NCI-H187 (cell line): ENCODE measurements at places on chromosomes 1 and 21.

GRCh38 chr1:55049914-55050278, 10.5 kb downstream of the PCSK9 start:
- no peak for DNase-seq

GRCh38 chr1:107863342-107863741, 101.6 kb downstream of the VAV3 start:
- DNase-seq = no peak

- peak; percentile 26 for DNase-seq
Measured at GRCh38 chr21:34900376-34900775, 148.7 kb downstream of the RUNX1 start.

DNA sequence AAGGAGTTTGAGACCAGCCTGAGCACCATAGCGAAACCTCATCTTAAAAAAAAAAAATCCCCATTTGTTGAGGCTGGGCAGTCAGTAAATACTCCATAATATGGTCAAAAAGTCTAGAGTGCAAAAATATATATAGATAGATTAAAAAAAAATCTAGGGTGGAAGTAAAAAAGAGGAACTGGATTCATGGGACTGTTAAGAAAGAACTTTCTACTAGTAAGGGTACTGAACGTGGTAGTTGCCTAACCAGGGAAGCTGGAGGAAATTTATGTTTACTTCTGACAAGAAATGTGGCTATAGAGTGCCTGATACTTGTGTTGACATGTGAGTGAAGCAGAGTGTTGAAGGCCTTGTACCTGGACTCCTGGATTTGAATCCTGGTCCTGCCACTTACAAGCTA, 265.9 kb upstream of the FAM78B start:
- no peak for DNase-seq

- no peak for DNase-seq
Measured at GRCh38 chr1:219304227-219305226, 130.8 kb downstream of the LYPLAL1 start.

- DNase-seq = no peak
Measured at GRCh38 chr21:41369105-41369919, 7.5 kb downstream of the MX2 start.
